ENCODE measurements at places on chromosomes 3 and 15. TPM values are rescaled to one million over a fixed set of nuclear protein-coding genes. Genes with fewer than 3 reads are reported as not detected.

GRCh38 chr3:45309876-45310275, 78.5 kb upstream of the LARS2 start:
- H3K27ac ChIP-seq, result no peak overlapping the region
- H3K4me1 ChIP-seq, result no peaks in the 10 kb centered on the region
- DNase-seq, result no peak
- peaks cover 5% of the 10 kb centered on the region for H3K27me3 ChIP-seq

- H3K4me1 ChIP-seq, result no peaks in the 10 kb centered on the region
- H3K4me3 ChIP-seq, result no peak overlapping the region
- no peak for DNase-seq
- H3K36me3 ChIP-seq, result no peaks in the 10 kb centered on the region
Observed at GRCh38 chr3:115891006-115891636, 267.8 kb downstream of the GAP43 start.

DNA sequence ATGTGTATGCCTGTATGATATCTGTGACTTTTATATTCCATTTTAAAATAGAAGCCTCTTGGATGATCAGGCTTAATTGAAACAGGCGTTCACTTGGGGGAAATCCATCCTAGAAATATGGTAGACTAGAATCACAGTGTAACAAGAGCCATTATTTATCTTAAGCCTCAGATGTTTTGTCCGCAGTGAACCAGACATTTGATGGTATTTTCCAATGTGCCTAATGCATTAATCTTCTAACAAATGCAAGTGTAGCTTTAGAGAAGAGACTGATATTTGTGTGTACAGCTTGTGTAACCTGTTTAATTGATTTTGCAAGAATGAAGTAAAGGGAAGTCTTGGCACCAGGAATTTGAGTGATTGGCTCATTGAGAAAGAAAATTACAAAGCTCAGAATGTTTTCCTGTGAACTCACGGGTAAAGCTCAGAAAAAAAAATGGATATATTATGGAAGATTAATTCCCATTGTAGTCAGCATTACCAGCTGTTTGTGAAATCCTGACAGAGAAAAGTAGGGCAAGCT, 155.7 kb downstream of the SV2B start:
- H3K36me3 ChIP-seq, result no peaks in the 10 kb centered on the region
- no peak for DNase-seq
- no peak overlapping the region for H3K4me3 ChIP-seq

- no peaks in the 10 kb centered on the region for H3K27me3 ChIP-seq
- H3K4me3 ChIP-seq, result peak overlapping the region; percentile 62
- peak; percentile 85 for DNase-seq
- peaks cover 28% of the 10 kb centered on the region for H3K4me1 ChIP-seq
- no peak overlapping the region for H3K27ac ChIP-seq
Observed at GRCh38 chr3:49717959-49718857, 1.3 kb downstream of the AMIGO3 start.

PCSK6 gene
- 167 TPM for total RNA-seq

GRCh38 chr3:72855001-72855400, 6.8 kb upstream of the SHQ1 start:
- H3K36me3 ChIP-seq, result no peaks in the 10 kb centered on the region
- H3K27me3 ChIP-seq, result peaks cover 21% of the 10 kb centered on the region
- no peak overlapping the region for H3K4me3 ChIP-seq

AP2M1 gene
- total RNA-seq, result 254 TPM

DNA sequence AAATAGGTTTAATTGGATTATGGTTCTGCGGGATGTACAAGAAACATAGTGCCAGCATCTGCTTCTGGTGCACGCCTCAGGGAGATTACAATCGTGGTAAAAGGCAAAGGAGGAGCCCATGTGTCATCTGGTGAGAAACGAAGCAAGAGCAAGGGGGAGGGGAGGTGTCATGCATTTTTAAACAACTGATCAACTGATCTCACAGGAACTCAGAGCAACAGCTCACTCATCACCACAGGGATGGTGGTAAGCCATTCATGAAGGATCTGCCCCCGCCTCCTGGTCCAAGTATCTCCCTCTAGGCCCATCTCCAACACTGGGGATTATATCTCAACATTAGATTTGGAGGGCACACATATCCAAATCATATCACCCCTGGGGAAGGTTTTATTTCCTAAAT, 42.1 kb upstream of the FGF7 start:
- H3K27me3 ChIP-seq, result no peaks in the 10 kb centered on the region
- no peak overlapping the region for H3K4me3 ChIP-seq
- H3K36me3 ChIP-seq, result no peaks in the 10 kb centered on the region
- no peak for DNase-seq
- H3K4me1 ChIP-seq, result no peaks in the 10 kb centered on the region

WNT5A gene
- total RNA-seq, result 12.9 TPM

DNA sequence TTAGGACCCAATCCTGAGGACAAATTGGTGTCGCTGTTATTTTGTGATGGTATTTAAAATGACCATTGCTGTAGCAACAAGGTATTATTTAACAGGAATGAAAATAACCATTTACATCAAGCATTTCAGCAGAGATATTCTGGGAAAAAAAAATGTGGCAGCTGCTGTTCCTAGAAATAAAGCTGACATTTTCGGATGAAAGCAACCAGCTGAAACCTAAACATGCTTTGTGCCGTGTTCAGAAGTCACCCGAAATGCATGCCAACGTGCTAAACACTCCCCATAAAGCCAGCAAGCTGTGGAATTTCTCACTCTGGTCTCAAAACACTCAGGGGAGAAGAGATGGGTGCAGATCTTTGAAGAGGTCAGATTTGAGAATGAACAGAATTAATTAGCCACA, 31.5 kb upstream of the TAFA4 start:
- peaks cover 8% of the 10 kb centered on the region for H3K27me3 ChIP-seq
- no peak overlapping the region for H3K4me3 ChIP-seq
- no peak overlapping the region for H3K27ac ChIP-seq
- H3K36me3 ChIP-seq, result no peaks in the 10 kb centered on the region
- H3K4me1 ChIP-seq, result no peaks in the 10 kb centered on the region

GOLGA8J gene
- not detected for total RNA-seq

TGM4 gene
- total RNA-seq, result not detected

- H3K4me3 ChIP-seq, result no peak overlapping the region
- DNase-seq, result no peak
- H3K27ac ChIP-seq, result no peak overlapping the region
- no peaks in the 10 kb centered on the region for H3K27me3 ChIP-seq
- H3K36me3 ChIP-seq, result no peaks in the 10 kb centered on the region
Observed at GRCh38 chr15:38490242-38490922, 36.5 kb downstream of the FAM98B start.

MAGI1 gene
- total RNA-seq, result 104 TPM

GRCh38 chr3:59388555-59389270, 338.9 kb upstream of the CFAP20DC start:
- DNase-seq, result no peak
- no peaks in the 10 kb centered on the region for H3K27me3 ChIP-seq
- H3K4me1 ChIP-seq, result peaks cover 5% of the 10 kb centered on the region
- no peak overlapping the region for H3K4me3 ChIP-seq

- H3K36me3 ChIP-seq, result no peaks in the 10 kb centered on the region
- H3K27me3 ChIP-seq, result no peaks in the 10 kb centered on the region
- DNase-seq, result no peak
- H3K27ac ChIP-seq, result no peak overlapping the region
- no peak overlapping the region for H3K4me3 ChIP-seq
- no peaks in the 10 kb centered on the region for H3K4me1 ChIP-seq
Observed at GRCh38 chr3:64619216-64619615, 68.6 kb downstream of the ADAMTS9 start.

DNA sequence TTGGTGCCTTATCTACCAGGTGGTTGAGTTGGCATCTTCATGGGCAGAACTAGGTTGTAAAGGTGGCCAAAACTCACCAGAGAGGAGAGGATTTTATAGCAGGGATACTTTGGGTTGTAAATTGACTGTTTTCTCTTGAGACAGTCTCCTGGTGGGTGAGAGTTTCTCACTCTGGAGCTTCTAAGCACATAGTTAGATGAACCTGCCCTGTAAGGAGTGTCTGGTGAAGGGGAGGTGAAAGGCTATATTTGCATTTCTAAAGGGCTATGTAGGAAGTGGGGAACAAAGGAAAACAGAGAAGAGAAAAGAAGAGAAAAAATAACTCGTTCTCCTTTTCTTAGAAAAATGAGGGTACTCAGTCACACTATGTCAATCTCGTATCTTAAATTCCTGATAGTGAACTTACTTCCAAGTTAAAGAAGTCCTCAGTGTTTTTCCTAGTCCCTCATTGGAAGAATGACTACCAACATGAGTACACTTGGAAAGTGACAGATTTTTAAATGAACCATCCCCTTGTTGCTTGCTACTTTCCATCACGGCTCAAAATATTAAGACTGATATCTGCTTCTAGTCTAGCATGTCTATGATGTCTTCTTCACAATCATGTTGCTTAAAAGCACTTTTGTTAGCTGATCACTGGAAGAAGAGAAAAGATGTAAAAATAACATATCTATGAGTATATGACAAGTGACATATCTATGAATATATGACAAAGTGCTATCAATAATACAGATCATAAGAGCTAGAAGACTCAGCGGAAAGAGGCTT, 113.8 kb upstream of the P2RY1 start:
- no peaks in the 10 kb centered on the region for H3K36me3 ChIP-seq
- H3K4me1 ChIP-seq, result no peaks in the 10 kb centered on the region
- no peak for DNase-seq

PARP3 gene
- total RNA-seq, result 28.3 TPM

ZNF501 gene
- 5.0 TPM for total RNA-seq

DNA sequence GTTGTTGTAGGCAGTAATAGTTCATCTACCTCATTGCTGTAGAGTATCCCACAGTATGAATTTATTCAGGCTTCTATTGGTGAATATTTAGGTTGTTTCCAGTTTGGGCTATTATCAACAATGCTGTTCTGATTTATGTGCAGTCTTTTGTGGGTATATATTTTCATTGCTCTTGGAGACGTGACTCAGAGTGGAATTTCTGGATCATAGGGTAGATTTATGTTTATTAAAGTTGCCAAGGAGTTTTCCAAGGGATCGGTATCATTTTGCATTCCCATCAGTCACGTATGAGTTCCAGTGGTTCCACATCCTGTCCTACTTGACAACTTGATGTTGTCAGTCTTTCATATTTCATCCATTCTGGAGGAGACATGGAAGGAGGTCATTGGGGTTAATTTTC, 8.4 kb upstream of the HRH1 start:
- H3K4me1 ChIP-seq, result no peaks in the 10 kb centered on the region
- H3K36me3 ChIP-seq, result no peaks in the 10 kb centered on the region
- H3K27me3 ChIP-seq, result no peaks in the 10 kb centered on the region
- H3K27ac ChIP-seq, result no peak overlapping the region

GRCh38 chr3:15531346-15531745, 9.8 kb upstream of the COLQ start:
- no peak for DNase-seq
- no peaks in the 10 kb centered on the region for H3K36me3 ChIP-seq
- H3K4me3 ChIP-seq, result no peak overlapping the region
- peaks cover 18% of the 10 kb centered on the region for H3K4me1 ChIP-seq
- no peak overlapping the region for H3K27ac ChIP-seq

DNA sequence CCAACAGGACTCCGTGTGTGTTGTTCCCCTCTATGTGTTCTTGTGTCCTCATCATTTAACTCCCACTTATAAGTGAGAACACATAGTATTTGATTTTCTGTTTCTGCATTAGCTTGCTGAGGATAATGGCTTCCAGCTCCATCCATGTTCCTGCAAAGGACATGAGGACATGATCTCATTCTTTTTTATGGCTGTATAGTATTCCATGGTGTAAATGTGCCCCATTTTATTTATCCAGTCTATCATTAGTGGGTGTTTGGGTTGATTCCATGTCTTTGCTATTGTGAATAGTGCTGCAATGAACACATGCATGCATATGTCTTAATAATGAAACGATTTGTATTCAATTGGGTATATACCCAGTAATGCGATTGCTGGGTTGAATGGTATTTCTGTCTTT, 28.5 kb upstream of the TOP2B start:
- no peak overlapping the region for H3K4me3 ChIP-seq
- H3K36me3 ChIP-seq, result no peaks in the 10 kb centered on the region
- no peak overlapping the region for H3K27ac ChIP-seq
- DNase-seq, result no peak

- H3K4me1 ChIP-seq, result peaks cover 21% of the 10 kb centered on the region
- H3K36me3 ChIP-seq, result no peaks in the 10 kb centered on the region
- H3K27ac ChIP-seq, result no peak overlapping the region
- DNase-seq, result no peak
- no peaks in the 10 kb centered on the region for H3K27me3 ChIP-seq
Observed at GRCh38 chr3:128174675-128175590, 21.7 kb downstream of the EEFSEC start.

- H3K4me1 ChIP-seq, result no peaks in the 10 kb centered on the region
- H3K36me3 ChIP-seq, result no peaks in the 10 kb centered on the region
- H3K4me3 ChIP-seq, result no peak overlapping the region
- DNase-seq, result no peak
- H3K27me3 ChIP-seq, result no peaks in the 10 kb centered on the region
- H3K27ac ChIP-seq, result no peak overlapping the region
Observed at GRCh38 chr3:151580591-151580990, 119.7 kb upstream of the IGSF10 start.

DNA sequence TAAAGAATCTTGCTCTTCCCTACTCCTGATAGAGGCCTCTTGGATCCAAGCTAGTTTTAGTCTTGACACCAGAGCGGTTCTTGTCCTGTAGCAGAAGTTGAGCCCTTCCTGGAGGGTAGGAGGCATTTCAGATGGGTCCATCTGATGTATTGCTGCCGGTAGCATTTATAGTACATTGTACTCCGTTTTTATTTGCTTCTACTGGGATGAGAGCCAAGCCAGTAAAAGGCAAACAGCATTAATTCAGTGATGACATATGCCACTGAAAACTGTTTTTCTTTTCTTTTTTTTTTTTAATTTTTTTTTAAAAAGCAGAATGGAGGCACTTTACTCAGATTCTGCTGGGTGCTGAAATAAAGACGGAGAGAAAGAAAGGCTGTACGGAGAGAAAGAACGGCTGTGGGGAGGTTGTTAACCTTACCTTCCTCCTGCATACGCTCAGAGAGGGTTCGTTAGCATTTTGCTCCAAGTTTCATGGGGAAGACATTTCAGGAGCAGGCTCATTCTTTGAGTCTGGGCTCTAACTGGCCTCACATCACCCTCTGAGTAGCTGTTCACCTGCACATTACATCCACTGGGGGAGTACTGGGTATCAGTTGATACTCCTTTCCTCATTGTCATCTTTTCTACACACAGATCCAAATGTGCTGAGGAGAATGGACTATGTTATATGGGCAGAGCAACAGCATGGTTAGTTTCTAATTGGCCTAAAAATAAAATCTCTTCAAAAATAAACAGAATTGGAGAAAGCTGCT, 161.5 kb downstream of the FEZF2 start:
- no peaks in the 10 kb centered on the region for H3K36me3 ChIP-seq
- no peaks in the 10 kb centered on the region for H3K4me1 ChIP-seq
- no peak overlapping the region for H3K4me3 ChIP-seq
